ENCODE measurements at places on chromosomes 3 and 15.
A peak's percentile ranks its signal among the peaks of the same experiment; 100 is the strongest.

- DNase-seq: no peak
These were observed 19.5 kb downstream of the PRKCD start for GRCh38 chr3:53180305-53181023.

DNA sequence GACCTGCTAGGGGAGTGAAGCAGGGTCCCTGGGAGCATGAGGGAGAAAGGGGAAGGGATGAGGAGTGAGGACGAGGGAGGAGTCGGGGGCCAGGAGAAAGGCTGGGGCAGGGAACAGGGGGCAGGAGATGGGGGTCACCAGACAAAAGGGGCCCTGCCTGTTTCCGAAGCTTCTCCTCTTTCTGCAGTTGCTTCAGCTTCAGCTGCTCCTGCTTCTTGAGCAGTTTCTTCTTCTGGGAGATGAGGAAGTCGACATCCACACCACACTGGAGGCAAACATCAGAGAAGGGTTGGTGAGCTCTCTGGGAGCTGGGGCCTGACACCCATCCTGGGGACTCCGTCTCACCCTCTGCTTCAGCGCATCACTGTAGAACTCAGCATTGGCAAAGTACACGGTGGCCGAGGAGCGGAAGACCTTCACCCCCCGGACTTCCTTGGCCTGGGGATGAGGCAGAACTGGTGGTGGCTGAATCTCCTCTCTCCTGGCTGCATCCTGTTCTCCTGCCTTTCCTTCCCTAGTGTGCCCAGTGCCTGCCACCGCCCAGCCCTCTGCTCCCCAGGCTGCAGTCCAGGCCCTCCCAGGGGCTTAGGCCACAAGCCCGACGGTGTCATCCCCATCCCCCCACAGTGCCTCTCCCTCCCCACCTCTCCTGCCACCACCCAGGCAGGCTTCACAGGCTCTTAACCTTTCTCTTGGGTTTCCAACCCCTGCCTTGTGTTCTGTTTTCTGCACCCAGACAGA is 6.8 kb downstream of the SLC26A6 start:
- no peak for DNase-seq

- DNase-seq: peak; percentile 43
These were observed 24.3 kb downstream of the NXPE3 start for GRCh38 chr3:101803173-101803782.

DNA sequence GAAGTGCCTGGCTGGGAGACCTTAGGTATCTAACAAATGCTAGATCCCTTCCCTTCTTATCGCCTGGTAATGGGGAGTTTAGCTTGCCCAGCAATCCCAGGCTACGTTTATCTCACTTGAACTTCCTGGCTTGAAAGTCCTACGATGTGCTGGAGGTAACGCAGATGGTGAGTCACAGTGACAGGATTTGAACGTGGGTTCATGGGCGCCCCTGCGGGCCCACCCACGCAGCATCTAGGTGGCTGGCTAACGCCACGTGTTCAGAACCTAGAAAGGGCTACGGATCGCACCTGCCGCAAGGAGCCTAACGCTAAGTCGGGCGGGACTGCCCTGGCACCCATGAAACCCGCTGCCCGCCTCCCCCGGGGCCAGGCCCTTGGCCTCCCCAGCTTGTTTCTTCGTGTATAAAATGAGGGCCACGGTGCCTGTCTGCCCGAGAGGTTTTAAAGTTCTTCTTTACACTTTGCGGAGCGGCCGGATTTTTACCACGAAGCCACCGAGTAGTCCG is 600 bp upstream of the USP3 start:
- DNase-seq: peak; percentile 75

- DNase-seq: no peak
These were observed 161.3 kb upstream of the TLE3 start for GRCh38 chr15:70259028-70259424.
